ENCODE measurements at places on chromosomes 6 and 20.

DNA sequence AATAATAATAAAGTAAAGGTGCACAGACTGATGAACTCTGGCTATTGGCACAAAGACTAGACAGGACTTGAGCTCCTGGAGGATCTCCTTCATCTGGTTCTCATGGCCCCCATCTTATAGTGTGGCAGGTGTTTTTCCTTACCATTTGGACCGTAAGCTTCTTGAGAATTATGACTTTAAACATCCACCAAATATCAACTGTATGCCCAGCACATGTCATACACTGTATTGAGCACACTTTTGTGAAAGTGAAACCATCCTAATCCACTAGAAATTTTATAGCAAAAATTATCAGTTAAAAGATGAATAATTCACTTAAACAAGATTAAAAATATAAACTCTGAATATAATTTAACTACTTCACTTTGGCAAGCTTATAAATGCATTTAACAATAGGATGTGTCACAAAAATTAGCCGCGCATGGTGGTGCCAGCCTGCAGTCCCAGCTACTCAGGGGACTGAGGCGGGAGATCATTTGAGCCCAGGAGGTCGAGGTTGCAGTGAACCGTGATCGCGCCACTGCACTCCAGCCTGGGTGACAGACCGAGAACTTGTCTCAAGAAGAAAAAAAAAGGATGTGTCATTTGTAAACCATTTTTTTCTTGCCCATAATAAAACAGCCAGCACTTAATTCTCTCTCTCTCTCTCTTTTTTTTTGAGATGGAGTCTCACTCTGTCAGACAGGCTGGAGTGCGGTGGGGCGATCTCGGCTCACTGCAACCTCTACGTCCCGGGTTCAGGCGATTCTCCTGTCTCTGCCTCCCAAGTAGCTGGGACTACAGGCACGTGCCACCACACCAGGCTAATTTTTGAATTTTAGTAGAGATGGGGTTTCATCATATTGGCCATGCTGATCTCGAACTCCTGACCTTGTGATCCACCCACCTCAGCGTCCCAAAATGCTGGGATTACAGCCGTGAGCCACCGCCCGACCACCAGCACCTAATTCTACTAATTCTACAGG, 9.1 kb downstream of the HIVEP2 start:
- no peak for DNase-seq

DNA sequence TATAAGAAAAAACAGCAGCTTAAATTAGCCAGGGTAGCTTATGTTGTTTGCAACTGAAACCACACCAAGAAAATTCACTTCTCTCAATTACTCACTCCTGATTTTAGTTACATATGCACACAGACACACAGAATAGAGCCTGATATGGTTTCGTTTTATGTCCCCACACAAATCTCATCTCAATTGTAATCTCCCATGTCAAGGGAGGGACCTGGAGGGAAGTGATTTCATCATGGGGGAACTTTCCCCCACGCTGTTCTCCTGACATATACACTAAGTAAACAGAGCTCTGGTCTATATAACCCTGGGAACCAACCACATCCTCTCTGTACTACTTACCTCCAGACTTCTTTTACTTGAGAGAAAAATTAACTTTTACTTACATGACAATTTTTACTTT, 9.8 kb downstream of the OR12D1 start:
- DNase-seq = no peak

DNA sequence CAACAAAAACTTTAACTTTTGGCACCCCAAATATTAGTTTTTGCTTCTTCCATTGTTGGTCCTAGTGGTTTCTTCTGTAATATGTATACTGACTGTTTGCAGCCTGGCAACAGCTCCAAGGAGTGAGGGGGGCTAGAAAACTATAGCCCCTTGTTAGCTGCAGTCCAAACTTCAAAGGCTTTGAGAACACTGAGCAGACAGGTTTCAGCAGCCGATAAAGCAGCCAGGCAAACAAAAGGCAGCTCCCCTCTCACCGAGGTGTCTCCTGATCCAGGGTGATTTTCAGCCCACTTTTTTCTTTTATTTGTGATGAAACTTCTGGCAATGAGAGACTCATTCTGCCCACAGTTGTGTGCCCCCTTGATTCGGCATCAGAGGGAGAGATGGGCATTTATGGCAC, 80.7 kb downstream of the OLIG3 start:
- DNase-seq = no peak

- no peak for DNase-seq
These were observed 10.2 kb downstream of the CHMP4B start for GRCh38 chr20:33821270-33821836.

- peak; percentile 54 for DNase-seq
These were observed 41.9 kb upstream of the DEFB112 start for GRCh38 chr6:50091641-50092040.

GRCh38 chr6:17580518-17581048, 19.5 kb upstream of the FAM8A1 start:
- DNase-seq = peak; percentile 36

DNA sequence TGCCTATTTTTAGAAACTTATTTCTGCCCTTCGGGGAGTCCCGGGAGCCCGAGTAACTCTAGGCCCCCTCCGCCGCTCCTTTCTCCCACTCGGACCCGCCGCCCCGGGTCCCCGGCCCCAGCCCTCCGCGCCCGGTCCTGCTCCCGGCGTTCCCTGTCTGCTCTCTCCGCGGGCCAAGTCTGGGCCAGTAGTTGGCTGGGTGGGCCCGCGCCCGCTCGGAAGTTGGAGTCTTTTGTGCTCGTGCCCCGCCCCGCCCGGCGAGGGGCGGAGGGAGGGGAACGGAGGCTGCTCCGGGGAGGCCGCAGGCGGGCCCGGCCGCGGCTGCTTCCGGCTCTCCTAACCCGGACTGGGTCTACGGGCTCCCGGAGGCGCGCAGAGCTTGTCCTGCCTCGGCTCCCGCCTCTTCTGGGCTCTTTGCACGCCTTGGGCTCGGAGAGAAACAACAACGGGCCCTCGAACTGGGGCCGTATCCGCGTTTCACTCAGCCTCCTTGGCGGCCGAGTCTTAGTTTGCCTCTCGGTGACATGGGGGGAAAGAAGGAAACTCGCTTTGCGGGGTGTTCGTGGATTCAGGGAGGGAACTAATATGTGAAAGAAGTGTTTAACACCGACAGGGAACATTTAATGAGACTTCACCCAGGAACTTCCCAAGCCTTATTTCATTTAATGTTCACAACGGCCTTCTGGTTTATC, 657 bp downstream of the RALY start:
- peak; percentile 64 for DNase-seq

DNA sequence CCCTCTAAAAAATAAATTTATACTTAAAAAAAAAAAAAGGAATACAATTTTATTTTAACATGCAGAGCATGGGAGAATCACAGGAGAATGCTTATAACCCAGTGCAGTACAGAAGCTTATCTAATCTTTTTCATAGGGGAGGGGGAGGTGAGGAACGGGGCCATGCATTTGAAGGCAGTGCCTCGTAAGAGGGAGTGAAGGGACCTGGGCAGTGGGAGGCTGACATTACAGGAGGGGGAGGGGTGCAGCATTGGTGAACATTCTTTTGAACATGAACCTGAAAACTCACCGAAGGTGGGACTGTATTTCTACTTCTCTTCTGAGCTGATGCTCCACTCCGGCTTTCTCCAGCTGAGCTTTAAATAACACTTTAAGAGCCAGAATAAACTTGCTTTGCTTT, 9.3 kb downstream of the AURKA start:
- no peak for DNase-seq

DNA sequence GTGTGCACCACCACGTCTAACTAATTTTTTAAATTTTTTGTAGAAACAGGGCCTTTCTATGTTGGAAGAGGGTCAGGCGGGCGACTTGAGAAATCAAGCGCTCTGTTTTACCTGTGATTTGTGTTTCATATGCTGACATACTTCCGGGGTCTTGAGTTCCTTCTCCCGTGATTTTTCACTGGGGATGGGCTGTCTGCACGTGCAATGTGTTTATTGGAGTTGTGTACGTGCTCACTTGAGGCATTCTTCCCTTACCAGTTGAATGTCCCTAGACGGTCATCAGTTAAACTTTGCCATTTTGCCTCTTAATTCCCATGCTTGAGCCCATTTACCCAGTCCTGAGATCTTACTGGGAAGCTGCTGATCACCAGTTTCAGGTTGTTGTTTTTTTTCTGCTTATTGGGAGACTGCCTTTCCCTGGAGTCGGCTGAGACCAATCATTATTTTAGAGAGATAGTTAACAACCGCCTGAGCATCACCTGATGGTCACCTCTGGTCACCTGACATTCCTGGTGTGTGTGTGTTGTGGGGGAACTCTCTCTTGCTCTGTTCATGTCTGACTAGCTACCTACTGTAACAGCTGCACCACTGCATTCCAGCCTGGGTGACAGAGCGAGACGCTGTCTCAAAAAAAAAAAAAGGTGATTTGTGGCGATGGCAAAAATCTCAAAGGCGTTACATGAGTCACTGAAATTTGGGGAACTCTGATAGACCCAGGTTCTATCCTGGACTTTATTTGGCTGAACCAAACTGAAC, 34.8 kb upstream of the NCOA3 start:
- DNase-seq = no peak

DNA sequence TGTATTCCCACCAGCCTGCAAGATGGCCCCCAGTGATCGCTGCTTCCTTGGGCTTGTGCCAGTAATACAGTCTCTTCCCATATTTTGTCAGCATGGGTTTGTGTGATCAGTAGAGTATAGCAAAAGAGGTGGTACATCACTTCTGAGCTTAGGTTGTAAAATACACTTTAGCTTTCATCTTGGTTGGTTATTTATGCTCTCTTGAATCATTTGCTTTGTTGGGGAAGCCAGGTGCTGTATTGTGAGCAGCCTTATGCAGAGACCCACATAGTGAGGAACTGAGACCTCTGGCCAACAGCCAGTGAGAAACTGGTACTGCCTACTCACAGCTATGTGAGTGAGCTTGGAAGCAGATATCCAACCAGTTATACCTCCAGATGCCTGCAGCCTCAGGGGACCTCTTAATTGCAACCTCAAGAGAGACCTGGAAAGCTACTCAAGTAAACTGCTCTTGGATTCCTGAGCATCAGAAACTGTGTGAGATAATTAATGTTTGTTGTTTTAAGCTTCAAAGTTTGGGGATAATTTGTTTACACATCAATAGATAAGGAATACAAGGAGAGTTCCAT, 229.3 kb downstream of the FARS2 start:
- DNase-seq = no peak

- no peak for DNase-seq
These were observed 63.7 kb upstream of the CTNNBL1 start for GRCh38 chr20:37630166-37630565.

DNA sequence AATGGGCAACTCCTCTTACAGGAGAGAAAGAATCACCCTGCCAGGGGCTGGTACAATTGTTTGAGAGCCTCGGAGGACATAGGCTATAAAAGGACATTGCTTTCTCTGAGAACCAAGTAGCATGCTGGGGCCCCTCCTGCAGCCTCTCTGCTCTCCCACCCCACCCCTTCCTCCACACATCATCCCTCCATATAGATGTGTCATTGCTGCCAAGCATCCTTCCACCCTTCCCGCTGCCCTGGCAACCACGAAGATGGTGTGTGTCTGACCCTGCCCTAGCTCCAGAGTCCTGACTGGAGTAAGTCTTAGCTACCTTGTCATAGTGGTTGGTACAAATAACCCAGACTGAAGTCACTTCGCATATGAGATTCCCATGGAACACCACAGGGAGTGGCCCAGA, 129.7 kb downstream of the SNX5 start:
- peak; percentile 28 for DNase-seq

DNA sequence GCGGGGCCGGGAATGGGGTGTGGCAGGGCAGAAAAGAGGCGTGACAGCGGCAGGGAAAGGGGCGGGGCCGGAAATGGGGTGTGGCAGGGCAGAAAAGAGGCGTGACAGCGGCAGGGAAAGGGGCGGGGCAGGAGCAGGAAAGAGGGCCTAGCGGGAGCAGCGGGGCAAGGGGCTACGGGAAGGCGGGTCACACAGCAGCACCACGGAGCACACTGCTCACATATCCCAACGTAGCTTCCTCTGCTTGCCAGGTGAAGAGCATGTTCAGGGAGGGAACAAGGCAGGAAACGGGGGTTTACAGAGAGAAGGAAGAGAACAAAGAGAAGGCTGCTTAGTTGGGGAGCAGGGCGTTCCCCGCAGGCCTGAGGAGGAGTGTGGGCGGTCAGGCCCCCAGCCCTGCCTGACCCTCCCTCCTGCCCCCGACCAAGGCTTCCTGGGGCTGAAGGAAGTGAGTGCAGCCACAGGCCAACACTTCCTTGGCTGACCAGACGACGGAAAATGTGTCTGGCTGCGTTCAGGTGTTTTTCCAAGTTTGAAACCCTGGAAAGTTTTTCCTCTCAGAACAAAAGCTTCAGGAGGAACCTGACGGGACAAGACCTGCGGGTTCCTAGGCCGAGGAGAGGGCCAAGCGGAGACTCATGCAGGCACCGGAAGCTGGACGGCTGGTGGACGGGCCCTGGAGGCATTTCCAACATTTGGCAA, 13.8 kb downstream of the UCKL1 start:
- DNase-seq = peak; percentile 20

- no peak for DNase-seq
These were observed 314.6 kb downstream of the CDH26 start for GRCh38 chr20:60272790-60273189.

- peak; percentile 76 for DNase-seq
These were observed 2.8 kb upstream of the HTR1B start for GRCh38 chr6:77466055-77466450.

DNA sequence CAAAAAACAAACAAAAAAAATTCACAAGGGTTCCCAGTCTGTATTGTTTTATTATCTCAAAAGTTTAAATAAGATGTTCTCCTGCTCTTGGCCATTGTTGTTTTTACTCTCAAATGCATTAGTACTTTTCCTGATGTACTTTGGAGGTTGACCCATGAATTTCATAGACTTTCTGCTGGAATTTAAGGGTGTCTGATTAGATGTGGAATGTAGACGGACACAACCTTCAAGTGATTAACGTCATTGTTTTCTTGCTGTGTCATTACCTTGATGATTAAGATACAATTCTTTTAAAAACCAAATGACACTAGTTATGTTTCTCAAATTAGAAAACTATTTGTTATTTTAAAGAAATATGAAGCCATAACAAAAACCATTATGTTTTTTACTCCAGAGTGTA, 421.4 kb upstream of the RUNX2 start:
- DNase-seq = no peak

DNA sequence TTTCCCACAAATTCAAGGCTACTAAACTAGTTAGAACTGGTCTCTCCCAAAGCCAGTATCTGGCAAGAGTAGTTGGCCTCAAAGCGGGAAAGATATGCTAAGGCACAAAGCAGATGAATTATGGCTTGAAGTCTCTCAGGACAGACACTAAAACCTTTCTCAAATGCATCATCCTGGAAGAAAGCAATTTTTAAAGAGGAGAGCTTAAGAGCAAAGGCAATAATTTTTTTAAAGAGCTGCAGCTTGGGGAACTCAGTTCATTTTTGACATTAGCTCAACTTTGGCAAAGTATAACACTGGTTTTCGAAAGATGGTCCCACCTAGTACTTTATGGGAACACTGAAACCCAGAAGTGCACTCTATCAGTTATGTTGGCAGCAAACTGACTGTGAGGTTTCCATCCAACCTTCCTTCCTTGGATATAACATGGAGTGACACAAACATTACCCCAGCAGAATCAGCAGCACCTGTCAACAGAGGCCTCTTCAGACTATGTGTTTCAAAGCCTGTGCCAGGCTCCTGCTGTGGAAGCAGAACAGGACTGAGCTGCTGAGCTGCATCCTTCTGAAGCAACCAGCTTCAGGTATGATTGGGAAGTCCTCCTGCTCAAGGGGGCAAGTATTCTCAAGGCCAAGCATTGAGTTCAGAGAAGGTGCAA, 852.3 kb upstream of the HS3ST5 start:
- no peak for DNase-seq

Data from fibroblast of mammary gland (primary cell).